ENCODE measurements at places on chromosomes 3 and 15.
A peak's percentile ranks its signal among the peaks of the same experiment; 100 is the strongest.

DNA sequence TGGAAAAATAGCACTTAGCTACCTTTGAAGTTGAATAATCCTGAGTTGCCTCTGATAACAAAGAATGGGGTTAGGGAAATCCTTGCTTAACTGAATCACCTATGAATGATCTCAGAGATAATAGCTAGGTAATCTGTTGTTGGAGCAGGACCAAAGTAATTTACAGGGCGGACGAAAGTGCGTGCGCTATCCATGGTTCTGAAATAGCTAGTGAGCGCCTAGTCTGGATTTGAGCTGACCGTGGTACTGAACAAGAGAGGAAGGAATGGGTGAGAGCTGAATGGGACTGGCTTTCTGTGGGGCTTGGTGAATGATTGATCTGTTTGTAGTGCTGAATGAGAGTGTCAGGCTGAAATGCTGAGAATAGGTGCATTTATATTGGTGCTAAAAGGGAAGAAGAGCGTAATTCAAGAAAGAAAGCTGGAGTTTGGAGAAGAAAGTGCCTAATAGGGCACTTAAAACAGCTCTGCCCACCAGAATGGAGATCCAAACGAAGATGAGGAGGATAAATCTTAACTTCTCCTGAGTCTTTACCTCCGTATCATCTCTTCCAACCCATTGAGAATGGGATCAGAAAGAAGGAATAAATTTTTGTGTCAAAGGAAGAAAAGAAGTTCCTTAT is 10.1 kb downstream of the SCN10A start:
- peak; percentile 22 for DNase-seq

GRCh38 chr15:36709653-36710052 is 130.2 kb downstream of the CDIN1 start:
- no peak for DNase-seq

DNA sequence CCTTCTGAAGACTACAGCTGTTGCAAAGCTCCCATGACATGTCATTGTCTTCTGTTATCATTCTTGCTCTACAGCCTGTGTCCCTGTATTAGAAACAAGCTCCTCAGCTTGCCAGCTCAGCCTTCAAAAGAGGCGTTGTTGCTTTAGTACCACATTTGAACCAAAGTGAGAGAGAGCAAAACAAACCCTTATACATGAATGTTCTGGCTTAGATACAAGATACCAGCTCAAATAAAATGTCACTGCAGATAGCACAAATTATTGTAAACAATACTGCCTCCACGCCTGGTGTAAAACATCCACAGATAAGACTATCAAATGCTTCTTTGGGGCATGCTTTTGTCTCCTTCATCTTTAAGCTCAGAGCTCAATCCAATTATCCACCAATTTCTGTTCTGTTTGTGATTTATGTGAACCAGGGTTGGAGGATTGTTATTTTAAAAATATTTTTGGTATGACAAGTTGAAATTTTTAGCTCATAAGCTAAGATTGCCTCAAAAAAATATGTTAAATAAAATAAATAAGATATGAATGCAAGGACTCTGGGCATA is 403.6 kb upstream of the CDIN1 start:
- no peak for DNase-seq

GRCh38 chr3:94071713-94072284 is 8.9 kb downstream of the NSUN3 start:
- no peak for DNase-seq

DNA sequence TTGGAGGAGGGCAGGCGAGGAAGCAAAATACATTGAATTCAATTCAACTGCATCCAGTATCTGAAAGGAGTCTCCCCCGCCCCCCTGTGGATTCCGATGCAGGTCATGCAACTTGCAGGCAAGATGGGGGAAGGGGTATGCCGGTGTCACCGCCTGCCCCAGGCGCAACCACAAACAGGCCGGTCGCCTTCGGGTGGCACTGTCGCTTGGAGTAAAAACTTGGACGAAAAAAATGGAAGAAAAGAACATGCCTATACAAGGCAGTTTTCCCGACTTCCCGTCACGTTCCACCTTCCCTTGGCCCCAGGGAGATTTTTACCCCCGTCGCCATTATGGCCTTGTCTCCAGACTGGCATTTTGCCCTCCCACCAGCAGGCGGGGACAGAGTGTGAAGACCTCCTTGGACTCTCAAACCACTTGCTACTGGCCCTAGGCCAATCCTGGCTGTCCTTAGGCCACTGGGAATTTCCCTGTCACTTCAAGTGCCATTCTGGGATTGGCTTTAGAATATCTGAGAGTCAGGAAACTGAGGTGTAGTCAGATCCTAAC is 1.6 kb upstream of the NTRK3 start:
- DNase-seq, result no peak

Data from stimulated activated CD4-positive, alpha-beta T cell treated with anti-CD3 and anti-CD28 coated beads, Interleukin-15, amount 100 ng/mL, for 48 hours (primary cell).